HepG2 (cell line): ENCODE measurements at places on chromosomes 4 and X. TPM values are rescaled to one million over a fixed set of nuclear protein-coding genes. Genes with fewer than 3 reads are reported as not detected.

ALB gene
- total RNA-seq = 10,101 and 22,625 TPM in 2 replicates

SPANXN4 gene
- not detected in 2 replicates for total RNA-seq

ACE2 gene
- 2.2 and 3.1 TPM in 2 replicates for total RNA-seq

CXCL5 gene
- not detected in 2 replicates for total RNA-seq

USP17L15 gene
- not detected in 2 replicates for total RNA-seq

SUPT20HL1 gene
- not detected in 2 replicates for total RNA-seq

DNA sequence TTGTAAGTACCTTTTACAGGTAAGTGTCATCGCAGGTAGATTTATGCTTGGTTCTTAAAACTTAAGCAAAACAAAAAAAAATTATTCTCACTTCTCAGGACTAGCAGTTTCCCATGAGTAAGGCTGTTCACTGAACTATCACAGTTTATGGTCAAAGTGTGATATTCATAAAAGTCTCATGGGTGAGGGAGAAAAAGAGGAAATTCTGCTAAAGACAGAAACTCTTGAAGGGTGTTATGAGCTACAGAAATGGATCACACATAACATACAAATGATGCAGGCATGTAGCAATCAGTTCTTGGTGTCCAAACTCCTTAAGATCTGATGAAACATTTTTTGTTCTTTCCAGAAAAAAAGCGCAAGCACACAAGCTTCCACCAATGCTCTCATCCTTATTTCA lies 8.5 kb downstream of the RAB9A start:
- no peak overlapping the region for H3K27ac ChIP-seq
- no peaks in the 10 kb centered on the region for H3K36me3 ChIP-seq
- H3K27me3 ChIP-seq = no peaks in the 10 kb centered on the region
- H3K4me3 ChIP-seq = no peak overlapping the region
- peaks cover 22% of the 10 kb centered on the region for H3K4me1 ChIP-seq

DNA sequence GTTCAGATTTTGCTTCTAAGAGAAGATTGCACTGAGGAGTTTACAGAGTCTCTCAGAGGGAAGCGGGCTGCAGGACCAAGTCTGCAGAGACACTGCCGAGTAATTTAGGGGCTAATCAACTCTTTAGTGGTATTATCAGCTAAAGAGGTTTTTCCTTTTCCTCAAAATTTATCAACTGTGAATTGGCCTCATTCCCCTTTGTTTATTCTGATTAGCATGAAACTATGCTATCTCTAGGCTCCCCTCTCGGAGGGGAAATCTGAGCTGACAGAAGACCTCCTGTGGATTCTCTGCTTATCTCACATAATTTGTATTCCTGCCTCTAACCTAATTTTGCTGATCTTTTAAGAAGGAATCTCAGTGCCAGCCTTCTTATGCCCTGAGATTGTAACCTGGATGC lies 201.0 kb downstream of the DCTD start:
- no peaks in the 10 kb centered on the region for H3K36me3 ChIP-seq
- no peaks in the 10 kb centered on the region for H3K27me3 ChIP-seq
- no peaks in the 10 kb centered on the region for H3K4me1 ChIP-seq
- no peak overlapping the region for H3K27ac ChIP-seq

- H3K4me3 ChIP-seq = no peak overlapping the region
- no peaks in the 10 kb centered on the region for H3K27me3 ChIP-seq
- no peak for DNase-seq
- no peak overlapping the region for H3K27ac ChIP-seq
- H3K36me3 ChIP-seq = no peaks in the 10 kb centered on the region
Observed at GRCh38 chr4:48225368-48226141, 44.1 kb downstream of the TEC start.

DNA sequence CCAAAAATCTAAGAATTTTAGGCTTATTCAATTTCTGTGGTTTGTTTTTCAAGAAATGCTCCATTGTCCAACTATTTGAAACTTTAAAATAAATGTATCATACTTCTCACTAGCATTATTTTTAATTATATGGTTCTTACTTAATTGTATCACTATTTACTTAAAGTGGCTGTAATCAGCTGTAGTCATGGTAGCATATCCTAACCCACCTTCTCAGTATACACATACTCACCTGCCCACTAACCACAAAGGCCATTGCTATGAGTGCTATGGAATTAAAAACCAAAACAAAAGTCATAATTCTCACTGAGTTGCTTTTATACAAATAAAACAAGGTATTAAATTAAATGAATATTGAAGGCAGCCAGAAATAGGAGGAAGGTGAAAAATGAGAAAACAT lies 5.0 kb downstream of the FBXO8 start:
- no peak for DNase-seq
- no peak overlapping the region for H3K27ac ChIP-seq
- no peak overlapping the region for H3K4me3 ChIP-seq

DNA sequence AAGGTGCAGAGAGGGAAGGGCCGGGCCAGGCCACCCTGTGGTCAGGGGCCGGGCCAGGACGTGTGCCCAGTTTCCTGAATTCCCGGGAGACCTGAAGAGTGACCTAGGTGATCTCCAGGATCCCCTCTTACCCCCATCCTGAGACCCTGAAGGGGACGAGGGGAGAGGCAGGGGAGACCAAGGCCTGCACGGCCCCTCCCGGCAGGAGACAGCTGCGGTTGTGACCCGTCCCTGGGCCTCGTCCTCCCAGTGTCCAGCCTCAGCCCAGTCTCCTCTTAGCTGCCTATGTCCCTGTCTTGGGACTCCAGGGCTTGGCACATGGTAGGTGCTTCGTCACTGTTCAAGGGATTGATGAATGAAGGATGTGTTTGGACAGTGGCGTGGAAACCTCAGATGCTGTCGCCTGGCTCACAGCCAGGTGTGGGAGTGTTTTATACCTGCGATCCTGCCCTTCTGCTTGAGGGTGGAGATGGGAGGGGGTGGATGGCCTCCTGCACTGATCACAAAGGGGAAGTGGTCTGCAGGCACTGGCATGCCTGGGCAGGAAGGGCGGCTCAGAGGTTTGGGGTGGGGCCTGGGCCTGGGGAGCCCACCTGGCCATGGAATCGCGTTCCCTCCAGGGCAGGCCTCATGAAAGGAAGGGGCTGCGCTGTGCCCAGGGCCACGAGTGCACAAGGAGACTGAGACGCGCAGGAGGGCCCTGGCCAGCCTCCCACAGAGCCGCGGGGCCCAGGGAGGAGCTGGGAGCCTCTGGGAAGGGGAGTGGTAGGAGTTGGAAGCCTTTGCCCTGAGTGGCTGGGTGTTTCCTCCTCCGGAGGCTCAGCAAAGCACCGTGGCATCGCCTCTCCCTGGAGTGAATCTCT lies 6.9 kb downstream of the SH3TC1 start:
- H3K36me3 ChIP-seq = peaks cover 13% of the 10 kb centered on the region
- no peaks in the 10 kb centered on the region for H3K27me3 ChIP-seq
- peaks cover 40% of the 10 kb centered on the region for H3K4me1 ChIP-seq
- DNase-seq = no peak
- H3K4me3 ChIP-seq = no peak overlapping the region
- no peak overlapping the region for H3K27ac ChIP-seq

GRCh38 chr4:3077796-3078195 lies 3.3 kb downstream of the HTT start:
- H3K36me3 ChIP-seq = peaks cover 2% of the 10 kb centered on the region; the same call in 1 of the 2 replicates
- no peaks in the 10 kb centered on the region; the same call in 2 of the 3 replicates for H3K27me3 ChIP-seq
- H3K4me3 ChIP-seq = no peak overlapping the region
- no peak overlapping the region for H3K27ac ChIP-seq
- peaks cover 41% of the 10 kb centered on the region for H3K4me1 ChIP-seq

- no peaks in the 10 kb centered on the region; the same call in 2 of the 3 replicates for H3K27me3 ChIP-seq
- no peaks in the 10 kb centered on the region for H3K36me3 ChIP-seq
- peak overlapping the region; percentile 78 for H3K4me3 ChIP-seq
- peak; percentile 90 for DNase-seq
- peaks cover 47% of the 10 kb centered on the region for H3K4me1 ChIP-seq
Observed at GRCh38 chrX:71214604-71215337, 8.3 kb upstream of the GJB1 start.

GRCh38 chr4:26235500-26235899 lies 85.3 kb upstream of the RBPJ start:
- H3K4me1 ChIP-seq = peaks cover 28% of the 10 kb centered on the region
- no peak overlapping the region for H3K27ac ChIP-seq
- DNase-seq = no peak
- H3K36me3 ChIP-seq = no peaks in the 10 kb centered on the region

GRCh38 chr4:102836596-102836995 lies 9.2 kb upstream of the UBE2D3 start:
- H3K4me1 ChIP-seq = peaks cover 23% of the 10 kb centered on the region
- no peaks in the 10 kb centered on the region for H3K36me3 ChIP-seq
- no peak overlapping the region for H3K27ac ChIP-seq
- no peak for DNase-seq
- H3K4me3 ChIP-seq = no peak overlapping the region

GRCh38 chr4:122661176-122662160 lies 40.6 kb upstream of the IL21 start:
- no peaks in the 10 kb centered on the region for H3K4me1 ChIP-seq
- H3K27ac ChIP-seq = no peak overlapping the region
- DNase-seq = no peak

DNA sequence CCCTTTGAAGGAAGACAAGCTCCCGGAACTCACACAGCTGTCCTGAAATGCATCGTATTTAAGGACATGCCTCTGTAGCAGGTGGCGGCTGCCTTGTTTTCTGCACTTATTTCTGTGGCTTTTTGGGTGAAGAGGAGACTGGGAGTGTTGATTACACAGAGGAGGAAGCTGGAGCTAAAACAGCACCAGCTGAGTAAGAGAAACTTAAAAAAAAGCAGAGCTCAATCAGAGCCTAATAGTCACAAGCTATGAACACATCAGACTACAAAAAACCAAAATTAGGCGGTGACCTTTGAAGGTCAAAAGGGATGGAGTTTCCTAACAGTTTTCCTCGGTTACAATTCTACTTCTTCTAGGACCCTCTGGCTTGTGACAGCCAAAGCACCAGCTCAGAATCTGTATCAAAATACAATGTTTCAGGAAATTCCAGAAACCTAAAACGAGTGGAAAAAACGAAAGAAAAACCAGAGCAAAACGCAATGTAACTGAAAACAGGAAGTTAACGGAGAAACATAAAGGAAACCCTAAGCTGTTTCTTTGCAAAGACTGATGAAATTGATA lies 13.5 kb downstream of the PRKX start:
- no peaks in the 10 kb centered on the region for H3K27me3 ChIP-seq
- H3K4me1 ChIP-seq = no peaks in the 10 kb centered on the region
- H3K27ac ChIP-seq = no peak overlapping the region
- no peaks in the 10 kb centered on the region for H3K36me3 ChIP-seq
- DNase-seq = no peak
- no peak overlapping the region for H3K4me3 ChIP-seq

DNA sequence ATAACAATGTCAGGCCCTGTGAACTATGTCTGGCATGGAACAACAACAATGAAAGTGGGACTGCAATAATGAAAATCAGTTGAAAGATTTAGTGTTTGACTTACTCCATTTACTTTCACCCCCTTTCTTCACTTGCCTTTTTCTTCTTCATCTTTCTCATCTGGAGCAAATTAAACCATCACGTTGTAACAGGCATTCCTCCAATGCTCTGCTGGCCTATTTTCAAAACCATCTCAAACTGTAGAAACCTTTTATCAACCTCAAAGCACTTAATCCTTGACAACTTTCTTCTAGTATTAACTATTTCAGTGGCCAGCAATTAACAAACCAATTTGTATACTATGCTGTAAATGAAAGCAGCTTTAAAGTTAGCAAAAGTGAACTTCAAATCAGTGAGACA lies 8.3 kb downstream of the KLHL13 start:
- no peaks in the 10 kb centered on the region for H3K36me3 ChIP-seq
- DNase-seq = no peak
- no peaks in the 10 kb centered on the region for H3K4me1 ChIP-seq

DNA sequence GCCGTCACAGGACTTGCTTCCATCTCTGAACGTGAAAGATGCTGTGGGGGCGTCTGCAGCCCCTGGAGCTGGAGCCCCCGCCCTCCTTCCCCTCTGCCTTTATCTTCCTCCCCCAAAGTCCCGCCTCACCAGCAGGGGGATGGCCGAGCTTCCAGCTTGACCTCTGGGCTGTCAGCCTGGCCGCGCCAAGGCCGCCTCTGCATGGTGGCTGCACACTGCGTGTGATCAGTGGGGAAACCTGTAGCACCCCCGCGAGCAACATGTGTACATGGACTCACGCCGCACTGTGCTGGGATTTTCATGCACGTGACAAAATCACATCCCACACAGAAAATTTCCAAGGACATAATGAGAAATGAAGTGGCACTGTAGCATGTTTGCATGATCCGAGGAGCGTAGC lies 26.5 kb upstream of the PSAPL1 start:
- H3K4me1 ChIP-seq = peaks cover 13% of the 10 kb centered on the region
- no peak overlapping the region for H3K27ac ChIP-seq
- H3K36me3 ChIP-seq = no peaks in the 10 kb centered on the region
- DNase-seq = no peak

DNA sequence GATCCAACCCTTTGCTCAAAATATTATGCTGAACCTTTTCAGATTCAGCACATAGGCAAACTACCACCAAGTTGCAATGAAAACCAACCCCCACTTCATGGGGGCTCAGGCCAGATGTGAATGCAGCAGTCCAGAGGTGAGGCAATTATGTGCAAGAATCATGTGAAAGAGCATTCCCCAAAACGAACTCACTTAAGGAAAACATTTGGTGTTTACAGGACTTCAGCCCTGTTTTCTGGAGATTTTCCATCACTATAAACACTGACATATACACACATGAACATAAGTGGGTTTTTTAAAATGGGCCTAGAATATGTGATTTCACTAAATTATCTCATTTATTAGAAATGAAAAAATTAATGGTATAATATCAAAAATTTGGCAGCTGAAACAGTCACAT lies 31.5 kb downstream of the BMP3 start:
- H3K27me3 ChIP-seq = no peaks in the 10 kb centered on the region
- H3K4me3 ChIP-seq = no peak overlapping the region
- H3K36me3 ChIP-seq = no peaks in the 10 kb centered on the region
- no peak overlapping the region for H3K27ac ChIP-seq

GRCh38 chr4:177012918-177013545 lies 220.3 kb upstream of the VEGFC start:
- H3K4me3 ChIP-seq = no peak overlapping the region
- H3K27ac ChIP-seq = no peak overlapping the region
- H3K4me1 ChIP-seq = no peaks in the 10 kb centered on the region

GRCh38 chr4:112214390-112215264 lies 17.0 kb upstream of the AP1AR start:
- no peak overlapping the region for H3K4me3 ChIP-seq
- no peaks in the 10 kb centered on the region for H3K36me3 ChIP-seq
- H3K4me1 ChIP-seq = peaks cover 27% of the 10 kb centered on the region
- peak; percentile 51 for DNase-seq
- H3K27me3 ChIP-seq = no peaks in the 10 kb centered on the region

DNA sequence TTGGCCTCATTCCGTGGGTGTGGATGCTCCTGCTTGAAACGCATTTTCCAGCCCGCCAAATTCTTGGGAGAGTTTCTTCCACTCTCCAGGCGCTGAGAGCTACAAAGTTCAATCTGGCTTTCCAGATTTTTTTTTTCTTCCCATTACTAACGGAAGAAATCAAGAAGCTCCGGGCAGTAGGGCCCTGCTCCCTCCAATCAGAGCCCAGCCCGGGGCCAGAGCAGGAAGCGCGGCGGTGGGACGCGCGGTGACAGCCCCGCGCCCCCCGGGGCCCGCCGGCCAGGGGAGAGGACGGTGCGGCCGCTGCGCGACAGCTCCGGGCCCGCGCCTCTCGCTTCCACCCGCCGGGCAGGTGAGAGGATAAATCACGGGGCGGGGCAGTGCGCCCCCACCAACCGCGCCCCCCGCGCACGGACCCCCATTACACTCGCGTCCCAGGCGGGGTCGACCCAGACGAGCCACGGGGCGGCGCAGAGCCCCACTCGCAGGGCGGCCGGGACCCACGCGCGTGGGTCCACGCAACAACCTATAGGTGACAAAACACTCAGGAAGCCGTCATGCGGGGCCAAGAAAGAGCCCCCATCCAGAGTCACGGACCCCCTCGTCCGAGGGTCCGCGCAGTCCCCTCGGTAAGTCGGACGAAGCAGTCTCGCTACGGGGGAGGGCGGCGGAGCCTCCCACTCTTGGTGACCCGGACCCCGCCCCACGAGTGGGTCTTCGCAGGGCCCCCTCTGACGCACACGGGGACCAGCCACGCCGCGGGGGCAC lies 868 bp downstream of the AFAP1 start:
- H3K36me3 ChIP-seq = no peaks in the 10 kb centered on the region
- H3K4me3 ChIP-seq = peak overlapping the region; percentile 85
- no peaks in the 10 kb centered on the region for H3K27me3 ChIP-seq
